Heart left ventricle (tissue), 16 donors: ENCODE measurements at places on chromosomes 5 and 9. TPM values are rescaled to one million over a fixed set of nuclear protein-coding genes. Genes with fewer than 3 reads are reported as not detected.

GRCh38 chr5:82796643-82797416 is 280.4 kb downstream of the TMEM167A start:
- no peak for DNase-seq

The FOXD4L4 gene
- total RNA-seq: not detected

The NXNL2 gene
- total RNA-seq: not detected

GRCh38 chr9:93261281-93261680 is 77.3 kb downstream of the WNK2 start:
- no peak for DNase-seq

GRCh38 chr9:114516913-114517312 is 11.6 kb upstream of the WHRN start:
- no peak for DNase-seq

DNA sequence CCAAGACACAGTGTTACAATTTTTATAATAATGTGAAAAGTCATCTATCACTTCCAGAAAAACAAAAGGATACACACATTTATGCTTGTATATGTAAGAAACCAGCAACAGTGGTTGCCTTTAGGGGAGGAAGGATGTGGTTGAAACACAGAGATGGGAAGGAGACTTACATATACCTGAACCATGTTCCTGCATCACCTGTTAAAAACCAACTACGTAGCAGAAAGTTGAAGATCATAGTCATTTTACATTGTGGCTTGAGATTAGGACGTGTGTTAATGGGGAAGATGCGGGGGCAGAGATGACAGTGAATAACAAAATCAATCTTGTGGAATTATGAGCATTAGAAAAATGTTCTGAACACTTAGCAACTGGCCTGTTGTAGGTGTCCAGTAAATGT is 307.3 kb downstream of the MLLT3 start:
- DNase-seq: no peak

The C1QTNF3 gene
- total RNA-seq: 1.5 TPM

The ADAMTSL2 gene
- total RNA-seq: 2.3 TPM

GRCh38 chr5:142671266-142671665 is 14.6 kb downstream of the FGF1 start:
- no peak for DNase-seq

- DNase-seq: no peak
These were observed 525.9 kb upstream of the CLINT1 start for GRCh38 chr5:158384535-158385481.

DNA sequence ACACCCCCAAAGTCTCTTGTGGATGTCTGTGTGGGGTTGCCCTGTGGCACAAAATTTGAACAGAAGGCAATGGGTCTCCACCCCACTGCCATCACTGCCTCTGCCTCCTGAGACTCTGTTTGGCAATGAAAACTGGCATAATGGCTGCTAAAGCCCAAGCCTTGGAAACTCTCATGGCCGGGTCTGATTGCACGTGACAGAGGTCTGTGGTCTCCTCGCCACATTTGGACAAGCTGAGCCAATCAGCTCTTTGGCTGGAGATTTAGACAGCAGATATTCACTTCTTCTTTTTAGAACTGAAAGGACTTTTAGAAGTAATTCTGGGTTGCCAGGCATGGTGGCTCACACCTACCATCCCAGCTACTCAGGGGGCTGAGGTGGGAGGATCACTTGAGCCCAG is 5.5 kb downstream of the GGTA1 start:
- DNase-seq: no peak

The PPP3R2 gene
- not detected for total RNA-seq

GRCh38 chr5:75571547-75571946 is 39.7 kb upstream of the ANKDD1B start:
- DNase-seq: no peak

DNA sequence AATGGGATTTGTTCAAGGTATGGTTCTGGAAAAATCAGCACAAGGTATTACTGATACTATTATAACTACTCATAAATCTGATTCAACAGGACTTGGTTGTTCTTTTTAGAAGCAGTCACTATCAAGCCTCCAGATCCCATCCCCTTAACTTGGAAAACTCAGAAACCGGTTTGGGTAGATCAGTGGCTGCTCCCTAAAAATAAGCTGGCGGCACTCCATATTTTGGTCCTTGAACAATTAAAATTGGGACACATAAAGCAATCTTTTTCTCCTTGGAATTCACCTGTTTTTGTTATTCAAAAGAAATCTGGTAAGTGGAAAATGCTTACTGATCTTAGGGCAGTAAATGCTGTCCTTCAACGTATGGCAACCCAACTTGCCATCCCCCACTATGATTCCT is 104.2 kb downstream of the SYK start:
- DNase-seq: no peak

DNA sequence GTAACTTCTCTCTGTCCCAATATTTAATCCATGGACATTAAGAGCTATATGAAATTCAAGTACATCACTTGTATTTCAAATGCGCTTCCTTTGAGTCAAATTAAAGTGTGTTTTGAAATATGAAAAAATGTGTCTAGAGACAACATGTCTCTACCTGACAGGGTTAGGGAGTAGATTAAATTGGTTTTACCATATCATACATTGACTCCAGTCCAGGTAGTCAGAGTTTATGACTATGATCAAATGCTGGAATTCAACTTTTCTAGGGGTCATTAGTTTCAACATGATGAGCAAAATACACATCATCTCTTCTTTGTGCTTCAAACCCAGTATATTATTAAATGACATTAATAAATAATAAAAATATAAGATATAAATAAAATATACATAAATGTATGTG is 259.2 kb downstream of the CDH10 start:
- no peak for DNase-seq

DNA sequence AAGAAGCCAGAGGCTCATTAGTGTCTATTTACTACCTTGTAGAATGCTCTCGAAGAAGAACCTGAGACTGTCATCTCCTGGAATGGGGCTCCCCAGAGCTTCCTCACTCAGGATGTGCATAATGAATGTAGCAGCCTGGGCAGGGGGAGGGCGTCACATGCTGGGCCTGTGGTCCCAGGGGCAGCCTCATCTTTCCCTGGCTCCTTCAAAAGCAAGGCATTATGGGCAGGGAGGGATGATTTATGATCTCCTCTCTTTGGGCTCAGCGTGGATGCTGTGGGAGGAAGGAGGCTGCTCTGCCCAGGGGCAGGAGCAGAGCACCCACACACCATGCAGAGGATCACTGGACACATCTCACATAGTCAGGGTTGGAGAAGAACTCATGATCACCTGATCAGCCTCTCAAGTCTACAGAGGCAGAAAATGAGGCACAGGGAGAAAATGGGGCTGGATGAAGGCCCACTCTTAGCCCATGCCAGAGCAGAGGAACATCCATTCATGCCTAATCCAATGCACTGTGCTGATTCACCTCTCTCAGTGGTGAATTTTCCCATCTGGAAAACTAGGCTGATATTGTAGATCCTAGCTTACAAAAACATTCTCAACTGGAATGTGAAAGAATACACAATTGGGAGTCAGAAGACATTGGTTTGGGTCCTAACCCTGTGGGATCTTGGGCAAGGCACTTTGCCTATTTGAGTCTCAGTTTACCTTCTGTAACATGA is 173.7 kb downstream of the CARTPT start:
- DNase-seq: no peak

The PRDM9 gene
- total RNA-seq: not detected

GRCh38 chr5:40226906-40227305 is 452.8 kb upstream of the PTGER4 start:
- no peak for DNase-seq

- no peak for DNase-seq
These were observed 139.4 kb downstream of the GAPVD1 start for GRCh38 chr9:125400725-125401716.

DNA sequence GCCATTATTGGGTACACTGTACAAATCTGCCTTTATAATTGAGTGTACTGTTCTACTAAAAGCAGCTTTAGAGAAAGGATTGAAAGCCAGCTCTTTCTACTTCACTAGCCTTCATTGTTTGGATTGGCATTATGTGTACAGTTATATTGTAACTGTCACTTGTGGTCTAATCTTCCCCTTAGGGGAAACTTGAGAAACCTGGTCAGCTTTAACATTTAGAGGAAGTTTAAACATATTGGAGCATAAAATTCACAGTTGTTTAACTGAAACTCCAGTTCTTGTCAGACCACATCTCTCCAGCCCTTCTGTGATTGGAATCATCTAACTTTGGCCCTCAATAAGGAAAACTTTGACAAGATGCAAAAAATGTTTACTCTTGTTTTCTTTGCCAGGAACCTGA is 24.6 kb downstream of the PIK3R1 start:
- no peak for DNase-seq

- peak; percentile 44 for DNase-seq
These were observed 661.5 kb upstream of the NUDT12 start for GRCh38 chr5:104223885-104224773.

DNA sequence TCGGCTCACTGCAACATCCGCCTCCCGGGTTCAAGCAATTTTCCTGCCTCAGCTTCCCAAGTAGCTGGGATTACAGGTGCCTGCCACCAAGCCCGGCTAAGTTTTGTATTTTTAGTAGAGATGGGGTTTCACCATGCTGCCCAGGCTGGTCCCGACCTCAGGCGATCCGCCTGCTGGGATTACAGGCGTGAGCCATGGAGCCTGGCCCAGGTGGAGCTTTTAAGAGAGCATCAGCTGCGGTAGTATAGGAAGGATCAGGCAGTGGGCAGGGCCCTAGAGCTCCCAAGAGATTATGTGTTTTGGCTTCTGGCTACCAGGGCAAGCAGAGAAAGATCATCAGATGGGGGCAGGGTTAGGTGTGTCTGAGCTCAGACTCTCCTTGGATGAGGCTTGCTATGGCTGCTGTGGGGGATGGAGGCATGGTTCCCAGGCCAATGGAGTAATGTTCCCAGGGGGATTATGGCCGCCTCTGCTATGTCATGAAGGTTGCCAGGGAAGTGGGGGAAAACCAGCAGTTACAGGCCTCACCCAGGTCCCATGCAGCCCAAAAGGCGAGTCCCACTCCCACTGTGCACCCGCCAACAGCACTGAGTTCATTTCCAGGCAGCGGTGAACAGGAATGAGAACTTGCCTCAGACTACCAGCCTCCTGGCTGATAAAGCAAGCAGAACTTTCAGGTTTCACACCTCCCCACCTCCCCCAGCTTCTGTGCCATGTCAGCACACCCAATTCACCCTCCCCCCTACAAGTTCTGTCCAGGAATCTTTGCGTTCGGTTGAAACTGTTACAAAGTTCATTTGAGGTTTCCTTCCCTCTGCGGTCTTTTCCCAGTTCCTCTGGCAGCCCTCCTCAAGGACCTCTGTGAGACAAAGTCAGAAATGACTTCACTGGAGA is 507.6 kb downstream of the SPATA31D1 start:
- DNase-seq: peak; percentile 36

The OTP gene
- total RNA-seq: not detected

The TMEM215 gene
- not detected for total RNA-seq

DNA sequence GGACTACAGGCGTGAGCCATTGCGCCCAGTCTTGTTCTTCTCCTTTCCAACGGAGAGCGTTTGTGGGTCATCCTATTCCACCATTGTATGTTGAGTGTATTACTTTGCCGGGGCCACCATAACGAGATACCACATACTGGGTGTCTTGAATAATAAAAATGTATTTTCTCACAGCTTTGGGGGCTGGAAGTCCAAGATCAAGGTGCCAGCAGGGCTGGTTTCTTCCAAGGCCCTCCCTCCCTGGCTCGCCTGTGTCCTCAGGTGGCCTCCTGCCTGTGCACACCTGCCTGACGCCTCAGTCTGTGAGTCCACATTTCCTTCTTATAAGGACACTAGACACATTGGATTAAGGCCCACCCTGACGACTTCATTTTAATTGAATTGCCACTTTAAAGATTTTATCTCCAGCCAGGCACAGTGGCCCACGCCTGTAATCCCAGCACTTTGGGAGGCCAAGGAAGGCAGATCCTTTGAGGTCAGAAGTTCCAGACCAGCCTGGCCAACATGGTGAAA is 175.1 kb downstream of the C9orf50 start:
- no peak for DNase-seq

The ADAMTS13 gene
- total RNA-seq: 1.0 TPM

DNA sequence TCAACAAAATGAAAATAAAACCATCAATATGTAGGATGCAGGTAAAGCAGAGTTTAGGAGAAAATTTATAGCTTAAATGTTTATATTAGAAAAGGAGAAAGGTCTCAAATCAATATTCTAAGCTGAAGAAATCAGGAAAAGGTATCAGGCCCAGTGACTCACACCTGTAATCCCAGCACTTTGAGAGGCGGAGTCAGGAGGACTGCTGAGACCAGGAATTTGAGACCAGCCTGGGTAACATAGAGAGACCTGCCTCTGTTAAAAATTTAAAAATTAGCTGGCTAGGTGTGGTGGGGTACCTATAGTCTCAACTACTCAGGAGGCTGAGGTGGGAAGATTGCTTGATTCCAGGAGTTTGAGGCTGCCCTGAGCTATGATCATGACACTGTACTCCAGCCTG is 32.2 kb downstream of the CCDC69 start:
- DNase-seq: no peak

DNA sequence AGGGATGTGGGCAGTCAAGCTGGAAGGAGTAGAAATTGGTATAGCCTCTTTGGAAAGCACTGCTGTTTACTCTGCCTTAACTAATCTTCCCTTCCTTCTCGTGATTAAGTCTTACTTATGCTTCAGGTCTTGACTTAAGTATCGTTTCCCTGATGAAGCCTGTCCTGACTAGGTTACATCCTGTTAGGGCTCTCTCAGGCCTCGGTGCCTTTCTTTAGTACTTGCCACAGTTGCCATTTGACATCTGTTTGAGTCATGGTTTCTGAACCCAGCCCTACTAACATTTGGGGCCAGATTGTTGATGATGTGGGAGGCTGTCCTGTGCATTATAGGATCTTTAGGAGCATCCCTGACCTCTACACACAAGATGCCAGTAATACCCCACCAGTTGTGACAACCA is 94.4 kb downstream of the GAPVD1 start:
- no peak for DNase-seq

The MOB3B gene
- 2.3 TPM for total RNA-seq

GRCh38 chr9:70421272-70422180 is 7.1 kb upstream of the KLF9 start:
- DNase-seq: no peak

The SLC12A2 gene
- total RNA-seq: 13.4 TPM

GRCh38 chr5:1536322-1536845 is 12.6 kb upstream of the LPCAT1 start:
- peak; percentile 15 for DNase-seq

GRCh38 chr5:137836298-137836697 is 31.4 kb upstream of the MYOT start:
- DNase-seq: no peak

The AMACR gene
- total RNA-seq: 5.7 TPM

GRCh38 chr9:81896070-81896469 is 32.2 kb upstream of the SPATA31D4 start:
- DNase-seq: no peak

GRCh38 chr9:98940276-98940675 is 3.4 kb upstream of the COL15A1 start:
- peak; percentile 48 for DNase-seq

- DNase-seq: no peak
These were observed 9.5 kb downstream of the SPDL1 start for GRCh38 chr5:169592937-169593650.

DNA sequence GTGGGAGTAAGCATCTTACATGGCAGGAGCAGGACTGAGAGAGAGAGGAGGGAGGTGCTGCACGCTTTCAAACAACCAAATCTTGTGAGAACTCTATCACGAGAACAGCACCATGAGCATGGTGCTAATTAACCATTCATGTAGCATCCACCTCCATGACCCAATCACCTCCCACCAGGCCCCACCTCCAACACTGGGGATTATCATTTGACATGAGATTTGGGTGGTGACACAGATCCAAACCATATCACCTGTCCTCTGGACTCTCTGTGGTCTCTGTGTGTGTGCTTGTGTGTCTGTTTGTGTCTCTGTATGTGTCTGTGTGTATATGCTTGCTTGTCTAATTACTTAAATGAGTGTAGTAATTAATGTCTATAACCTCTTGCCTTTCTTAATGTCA is 31.1 kb downstream of the SEC61B start:
- no peak for DNase-seq

The SIT1 gene
- total RNA-seq: 0.47 TPM
